ENCODE measurements at places on chromosomes 16 and 17.

DNA sequence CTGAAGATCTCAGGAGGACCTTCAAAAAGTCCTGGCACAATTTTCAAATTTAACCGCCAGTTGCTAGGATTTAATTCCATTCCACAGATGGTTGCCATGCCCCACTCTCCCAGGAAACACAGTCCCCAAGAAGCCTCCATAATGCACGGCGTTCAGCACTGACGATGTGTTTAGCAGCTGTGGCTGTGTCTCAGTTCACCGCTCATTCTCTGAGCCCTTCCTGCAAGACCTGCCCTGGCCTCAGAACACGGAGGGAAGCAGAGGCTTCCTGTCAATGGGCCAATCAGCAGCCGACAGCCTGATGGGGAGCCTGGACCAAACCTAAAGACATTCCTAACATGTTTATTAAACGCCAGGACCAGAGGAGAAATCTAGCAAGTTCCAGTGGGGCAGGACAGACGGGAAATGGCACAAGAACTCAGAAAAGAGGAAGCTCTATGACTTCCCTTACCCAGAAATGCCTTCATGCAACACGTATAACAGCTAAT, 4.9 kb downstream of the MYLK3 start:
- DNase-seq = no peak

DNA sequence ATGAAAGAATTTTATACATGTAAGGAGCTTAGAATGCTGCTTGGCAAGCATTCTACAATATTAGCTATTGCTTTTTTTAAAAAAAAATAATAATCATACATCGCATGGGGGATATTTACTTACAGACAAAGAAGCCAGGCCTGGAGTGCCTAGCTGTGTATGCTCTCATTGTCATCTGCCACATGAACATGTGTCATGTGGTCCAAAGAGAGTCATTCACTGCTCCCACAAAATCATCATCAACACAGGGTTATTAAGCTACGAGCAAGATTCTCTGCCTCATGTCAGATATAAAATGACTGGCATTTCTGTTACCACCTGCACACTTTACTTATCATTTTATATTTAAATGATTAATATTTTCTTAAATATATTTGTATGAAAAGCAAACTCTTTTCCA, 1.9 kb upstream of the MT1E start:
- no peak for DNase-seq

DNA sequence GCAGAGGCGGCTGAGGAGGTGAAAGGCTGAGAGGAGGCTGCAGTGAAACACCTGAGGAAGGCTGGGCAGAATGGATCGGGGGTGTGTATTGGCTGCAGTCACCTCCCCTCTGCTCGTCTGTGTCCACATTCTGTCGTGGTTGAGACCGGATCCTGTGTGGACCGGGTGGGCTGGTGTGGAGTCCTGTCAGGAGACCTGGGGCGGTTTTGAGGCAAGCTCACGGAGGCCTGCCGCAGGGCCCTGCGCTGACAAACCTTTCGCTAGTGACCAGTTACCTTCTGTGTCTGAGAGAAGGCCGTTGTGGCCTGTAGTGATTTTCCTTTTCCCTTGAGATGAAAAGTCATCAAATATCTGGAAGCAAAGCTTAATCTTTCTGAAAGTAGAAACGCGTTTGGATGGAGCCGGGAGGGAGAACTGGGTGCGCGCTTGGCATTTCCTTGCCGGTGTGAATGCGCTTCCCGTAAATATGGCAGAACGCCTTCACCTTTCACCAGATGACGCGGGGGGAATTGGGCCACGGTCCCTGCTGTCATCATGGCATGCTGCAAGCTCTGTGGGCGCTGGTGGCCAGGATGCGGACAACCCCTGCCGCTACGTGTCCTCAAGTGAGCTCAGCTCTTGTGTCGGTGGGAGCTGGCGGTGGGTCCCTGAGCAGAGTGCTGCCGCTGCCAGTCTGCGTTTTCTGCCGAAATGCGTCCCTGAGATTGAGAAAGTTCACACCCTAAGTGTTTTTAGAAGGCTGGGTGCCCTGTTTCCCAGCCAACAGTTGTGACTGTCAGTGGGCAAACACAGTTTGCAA, 6.3 kb downstream of the BANP start:
- DNase-seq = no peak

- no peak for DNase-seq
Measured at GRCh38 chr17:3974138-3974687, 10.0 kb upstream of the ATP2A3 start.

- no peak for DNase-seq
Measured at GRCh38 chr17:12242345-12242954, 221.8 kb downstream of the MAP2K4 start.
